ENCODE measurements at places on chromosomes 11 and 22. TPM values are rescaled to one million over a fixed set of nuclear protein-coding genes. Genes with fewer than 3 reads are reported as not detected.

DNA sequence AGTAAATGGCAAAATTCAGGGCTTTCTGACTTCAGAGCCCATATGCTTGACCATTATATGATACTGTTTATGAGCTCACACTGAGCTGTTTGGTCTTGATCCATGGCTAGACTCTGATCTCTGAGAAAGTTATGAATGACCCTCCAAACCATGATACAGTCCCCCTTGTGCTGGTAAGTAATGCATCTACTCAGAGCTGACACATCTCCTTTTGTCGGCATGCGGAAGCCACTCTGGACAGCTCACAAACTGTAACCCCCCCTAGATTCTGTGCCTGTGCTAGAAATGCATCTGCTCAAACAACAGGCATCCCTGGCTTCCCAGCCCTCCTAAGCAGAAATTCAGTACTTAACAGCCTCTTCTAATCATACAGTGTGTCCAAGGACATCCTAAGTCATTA lies 150.8 kb upstream of the RAG2 start:
- no peak for DNase-seq

DNA sequence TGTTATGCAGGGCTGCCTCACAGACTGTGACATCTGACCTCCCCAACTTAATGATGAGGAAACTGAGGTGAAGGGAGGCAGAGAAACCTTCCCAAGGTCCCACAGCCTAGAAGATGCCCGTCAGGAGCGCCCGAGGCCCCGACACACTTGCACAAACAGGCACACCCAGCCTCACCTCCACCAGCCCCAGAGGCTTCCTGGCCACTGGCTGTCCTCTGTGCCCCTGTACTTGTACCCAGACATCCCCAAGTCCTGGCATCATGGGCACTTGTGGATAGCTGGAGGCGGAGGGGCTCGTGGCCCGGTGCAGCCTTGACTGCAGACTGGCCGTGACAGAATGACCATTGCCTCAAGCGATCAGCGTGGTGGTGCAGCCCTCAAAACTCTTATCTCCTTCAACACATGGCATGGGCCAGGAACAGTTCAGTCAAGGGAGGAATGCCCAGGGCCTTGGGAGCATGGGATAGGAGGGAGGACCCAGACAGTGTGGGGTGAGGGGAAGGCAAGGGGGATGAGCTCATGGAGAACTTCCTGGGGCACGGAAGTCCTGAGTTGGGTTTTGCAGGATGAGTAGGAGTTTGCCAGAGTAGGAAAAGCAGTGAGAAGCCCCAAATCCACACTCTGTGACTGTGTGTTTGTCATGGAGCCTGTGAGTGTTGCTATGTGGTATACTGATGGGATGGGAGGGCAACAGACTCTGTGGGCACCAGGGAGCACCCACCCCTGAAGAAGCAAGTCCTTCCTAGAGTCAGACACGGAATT lies 25.8 kb upstream of the PPARA start:
- no peak for DNase-seq

- DNase-seq, result peak; percentile 30
Measured at GRCh38 chr11:67119585-67120391, 725 bp downstream of the KDM2A start.

GRCh38 chr22:27323661-27324060 lies 477.9 kb downstream of the MN1 start:
- no peak for DNase-seq

- DNase-seq, result no peak
Measured at GRCh38 chr11:132310390-132311375, 940.3 kb downstream of the NTM start.

GRCh38 chr22:49810363-49811019 lies 17.2 kb downstream of the BRD1 start:
- DNase-seq, result no peak

GRCh38 chr22:20107471-20107901 lies 8.4 kb upstream of the RANBP1 start:
- DNase-seq, result no peak

GRCh38 chr11:113474362-113475159 lies 637 bp downstream of the DRD2 start:
- DNase-seq, result peak; percentile 26

DNA sequence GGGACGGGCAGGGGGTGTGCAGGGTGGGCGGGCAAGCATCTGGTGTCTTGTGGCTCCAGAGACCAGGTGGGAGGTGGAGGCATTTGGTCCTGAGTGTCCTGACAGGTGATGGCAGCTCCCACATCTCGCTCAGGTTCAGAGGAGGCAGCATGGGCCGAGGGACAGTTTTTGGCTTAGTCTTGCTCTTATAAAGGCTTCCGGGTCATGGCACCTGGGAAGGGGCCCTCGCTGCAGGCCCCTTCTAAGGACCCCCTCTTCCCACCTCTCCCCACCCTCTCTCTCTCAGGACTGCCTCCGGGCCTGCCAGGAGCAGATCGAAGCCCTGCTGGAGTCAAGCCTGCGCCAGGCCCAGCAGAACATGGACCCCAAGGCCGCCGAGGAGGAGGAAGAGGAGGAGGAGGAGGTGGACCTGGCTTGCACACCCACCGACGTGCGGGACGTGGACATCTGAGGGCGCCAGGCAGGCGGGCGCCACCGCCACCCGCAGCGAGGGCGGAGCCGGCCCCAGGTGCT lies 9.9 kb downstream of the CCND1 start:
- no peak for DNase-seq

GRCh38 chr11:66448523-66448922 lies 9.9 kb upstream of the MRPL11 start:
- no peak for DNase-seq

DNA sequence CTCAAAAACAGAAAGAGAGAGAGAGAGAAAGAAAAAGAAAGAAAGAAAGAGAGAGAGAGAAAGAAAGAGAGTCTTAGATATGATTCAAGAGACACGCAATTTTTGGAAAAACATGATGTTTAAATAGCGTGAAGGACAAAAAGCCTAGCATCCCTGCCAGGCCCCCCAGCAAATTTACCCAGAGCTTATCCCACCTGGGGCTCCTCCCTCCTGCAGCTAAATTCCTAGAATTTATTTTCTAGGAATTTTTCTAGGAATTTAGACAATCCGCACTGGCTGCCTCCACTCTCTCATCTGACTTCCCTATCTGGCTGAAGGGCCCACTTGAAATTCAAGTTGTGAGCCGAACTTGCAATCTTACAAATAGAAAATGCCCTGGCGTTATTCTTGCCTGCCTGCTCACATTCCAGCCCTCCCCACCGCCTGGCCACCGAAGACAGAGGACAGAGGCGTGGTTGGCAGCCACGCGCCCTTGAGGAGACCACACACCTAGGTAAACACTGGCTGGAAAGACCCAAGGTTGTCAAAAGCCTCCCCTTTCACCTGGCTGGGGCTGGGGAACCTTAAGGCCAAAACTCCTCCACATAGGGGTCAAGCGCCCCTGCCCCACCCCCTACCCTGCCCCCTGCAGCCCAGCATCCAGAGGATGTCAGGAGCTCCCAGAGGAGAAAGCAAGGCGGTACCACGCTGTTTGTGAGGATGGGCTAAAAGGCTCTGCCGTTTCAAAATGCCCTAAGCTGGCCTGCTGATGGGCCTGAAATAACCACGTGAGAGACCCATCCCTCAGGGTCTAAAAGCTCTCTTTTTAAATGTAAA lies 42.2 kb downstream of the AHNAK start:
- no peak for DNase-seq

DNA sequence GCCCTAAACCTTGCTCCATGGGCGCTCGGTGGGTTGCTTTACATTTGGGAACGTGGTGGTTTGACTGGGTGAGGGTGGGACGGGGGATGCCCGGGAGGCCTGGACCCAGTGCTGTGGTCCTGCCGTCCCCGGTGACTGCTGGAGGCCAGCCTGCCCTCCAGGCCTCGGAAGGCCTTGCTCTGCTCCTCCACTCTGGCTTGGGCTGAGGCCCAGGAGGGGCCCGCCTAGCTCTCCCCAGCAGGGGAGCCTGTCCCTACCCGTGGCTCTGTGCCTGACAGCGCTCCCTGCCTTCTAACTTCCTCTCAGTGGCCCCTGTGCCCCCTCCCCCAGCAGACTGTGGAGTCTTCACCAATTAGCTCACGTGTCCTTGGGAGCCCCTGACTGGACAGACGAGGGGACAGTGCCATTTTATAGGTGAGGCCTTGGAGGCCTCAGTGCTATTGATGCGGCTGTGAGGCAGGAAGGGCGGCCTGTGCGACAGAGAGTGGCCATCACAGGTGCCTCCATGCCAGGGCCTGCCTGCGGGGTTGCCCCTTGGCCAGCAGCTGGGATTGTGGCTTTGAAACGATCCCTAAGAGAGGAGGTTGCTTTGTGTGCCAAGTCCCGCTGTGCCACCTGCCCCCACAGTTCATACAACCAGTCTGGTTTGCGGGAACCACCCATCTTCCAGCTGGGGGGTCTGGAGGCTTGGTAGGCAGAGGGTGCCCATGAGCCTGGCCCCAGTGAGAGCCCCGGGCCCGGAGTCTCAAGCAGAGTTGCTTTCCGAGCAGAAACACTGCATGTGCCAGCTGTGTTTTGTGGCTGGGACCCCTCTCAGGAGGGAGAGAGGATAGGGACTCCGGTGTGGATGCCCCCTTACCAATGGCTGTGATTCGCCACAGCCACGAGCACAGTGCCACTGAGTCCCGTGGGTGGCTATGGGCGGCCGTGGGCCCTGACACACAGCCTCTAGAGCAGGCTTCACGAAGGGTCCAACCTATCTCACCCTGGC lies 17.7 kb downstream of the TPCN2 start:
- DNase-seq, result no peak

DNA sequence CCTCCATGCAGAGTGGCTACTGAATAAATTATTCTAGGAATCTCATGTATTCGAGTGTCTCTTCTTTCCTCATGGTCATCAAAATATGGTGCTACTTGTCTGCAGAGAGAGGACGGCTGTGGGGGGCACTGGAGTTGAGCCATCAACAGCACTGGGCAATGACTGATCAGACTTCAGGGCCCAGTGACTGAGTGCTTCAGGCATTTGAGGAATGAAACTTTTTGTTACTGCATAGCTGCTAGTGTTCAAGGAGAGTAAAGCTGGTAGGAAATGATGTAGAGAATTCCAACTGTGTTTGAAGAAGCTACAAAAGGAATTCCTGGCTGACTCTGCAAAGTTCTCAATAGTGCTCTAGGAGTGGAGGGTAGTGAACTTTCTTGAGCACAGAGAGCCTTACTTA lies 277.7 kb downstream of the CADM1 start:
- no peak for DNase-seq

- no peak for DNase-seq
Measured at GRCh38 chr22:44906248-44906936, 103.4 kb downstream of the PHF21B start.

DNA sequence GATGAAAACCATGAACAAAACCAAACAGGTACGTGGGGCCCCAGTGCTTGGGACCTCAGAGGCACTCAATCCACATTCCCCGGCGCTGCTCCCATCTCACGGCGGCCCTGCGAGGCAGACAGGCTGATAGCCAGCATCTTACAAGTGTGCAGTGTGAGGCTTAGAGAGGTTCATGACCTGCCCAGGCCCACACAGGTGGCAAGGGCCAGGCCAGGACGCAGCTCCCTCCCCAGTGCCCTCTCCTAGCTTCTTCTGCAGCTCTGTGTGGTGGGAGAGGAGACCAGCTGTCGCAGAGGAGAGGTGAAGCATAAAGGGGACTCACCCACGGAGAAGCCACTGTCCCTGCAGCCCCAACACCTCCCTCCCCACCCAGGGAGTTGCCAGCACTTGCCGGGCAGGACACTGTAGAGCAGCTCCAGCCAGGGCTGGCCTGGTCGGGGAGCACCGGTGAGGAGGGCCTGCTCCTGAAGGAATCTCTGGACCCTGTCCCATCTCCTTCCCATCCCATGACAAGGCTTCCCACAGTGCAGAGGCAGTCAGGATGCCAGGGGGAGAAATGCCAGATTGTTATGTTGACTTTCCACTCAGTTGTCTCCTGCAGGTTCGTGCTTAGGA lies 92.4 kb upstream of the TMEM45B start:
- no peak for DNase-seq

DNA sequence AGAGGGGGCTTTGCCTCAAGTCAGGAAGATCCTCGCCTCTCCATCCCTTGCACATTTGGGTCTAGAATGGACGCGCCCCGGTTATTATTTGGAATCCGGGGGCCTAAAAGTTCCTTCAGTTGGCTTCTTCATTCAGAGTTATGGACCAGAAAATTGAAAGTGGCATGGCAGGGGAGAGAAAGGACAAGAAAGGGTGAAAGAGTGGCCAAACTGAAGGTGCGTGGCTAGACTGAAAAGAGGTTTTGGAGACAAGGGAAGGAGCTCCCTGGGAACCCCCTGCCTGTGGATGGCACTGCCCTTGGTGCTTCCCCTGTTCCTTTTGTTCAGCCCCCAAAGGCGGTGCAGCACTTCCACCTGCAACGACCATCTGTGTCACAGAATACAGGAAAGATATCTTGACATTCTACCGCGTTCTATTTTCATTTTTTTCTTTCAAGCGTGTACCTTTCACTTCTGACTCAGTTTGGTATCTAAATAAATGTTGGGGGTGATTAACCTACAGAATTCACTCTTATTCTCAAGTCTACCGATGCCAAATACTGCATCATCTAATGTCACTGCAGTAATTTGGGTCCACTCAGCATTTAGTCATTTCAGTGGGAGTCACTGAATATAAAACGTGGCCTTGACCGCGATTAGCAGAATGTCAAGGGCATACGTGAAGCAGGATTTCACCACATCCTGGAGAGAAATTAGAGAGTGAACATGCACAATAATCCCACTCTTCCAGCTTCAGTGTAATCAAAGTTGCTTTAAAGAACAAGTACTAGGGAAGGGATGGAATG lies 88.1 kb upstream of the ARHGAP32 start:
- peak; percentile 3 for DNase-seq

- no peak for DNase-seq
Measured at GRCh38 chr11:102664001-102664752, 39.0 kb upstream of the MMP20 start.

GRCh38 chr11:61589961-61590360 lies 9.1 kb upstream of the SYT7 start:
- no peak for DNase-seq

- DNase-seq, result no peak
Measured at GRCh38 chr22:39039306-39040126, 1.1 kb upstream of the APOBEC3F start.

DNA sequence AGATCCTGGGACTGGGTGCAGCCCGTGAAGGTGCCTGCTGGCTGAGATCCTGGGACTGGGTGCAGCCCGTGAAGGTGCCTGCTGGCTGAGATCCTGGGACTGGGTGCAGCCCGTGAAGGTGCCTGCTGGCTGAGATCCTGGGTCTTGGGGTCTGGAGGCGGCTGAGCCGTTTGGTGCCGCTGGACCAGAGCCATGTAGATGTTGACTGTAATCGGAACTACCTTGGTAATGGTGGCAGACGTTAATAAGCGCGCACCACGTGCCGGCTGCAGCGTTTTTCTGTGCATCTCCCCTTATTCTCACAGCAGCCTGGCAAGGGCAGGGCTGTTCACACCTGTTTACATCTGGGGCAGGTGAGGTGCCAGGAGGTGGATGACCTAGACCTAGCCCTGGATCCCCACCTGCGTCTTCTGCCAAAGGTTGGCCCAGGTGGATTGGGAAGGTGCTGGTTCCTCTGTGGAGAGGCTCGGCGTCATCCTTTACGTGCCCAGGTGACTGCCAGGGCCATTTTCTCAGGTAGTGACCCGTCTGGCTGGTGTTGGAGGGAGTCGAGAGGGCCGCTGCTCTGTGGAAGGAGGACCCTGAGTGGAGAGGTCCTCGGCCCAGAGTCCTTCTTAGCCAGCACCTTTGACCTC lies 382.5 kb downstream of the TBC1D22A start:
- no peak for DNase-seq

The HBE1 gene
- total RNA-seq, result not detected

The RPL27A gene
- 1,504 TPM for total RNA-seq

The KCNQ1OT1 gene
- total RNA-seq, result 0.36 TPM

The IL17REL gene
- total RNA-seq, result not detected

The BARX2 gene
- total RNA-seq, result not detected

The LRRC32 gene
- 0.53 TPM for total RNA-seq

The ZDHHC24 gene
- total RNA-seq, result 24.5 TPM

The CCDC116 gene
- total RNA-seq, result 0.29 TPM

The ART1 gene
- not detected for total RNA-seq
